ENCODE measurements at places on chromosomes 3 and 15. TPM values are rescaled to one million over a fixed set of nuclear protein-coding genes. Genes with fewer than 3 reads are reported as not detected.

DNA sequence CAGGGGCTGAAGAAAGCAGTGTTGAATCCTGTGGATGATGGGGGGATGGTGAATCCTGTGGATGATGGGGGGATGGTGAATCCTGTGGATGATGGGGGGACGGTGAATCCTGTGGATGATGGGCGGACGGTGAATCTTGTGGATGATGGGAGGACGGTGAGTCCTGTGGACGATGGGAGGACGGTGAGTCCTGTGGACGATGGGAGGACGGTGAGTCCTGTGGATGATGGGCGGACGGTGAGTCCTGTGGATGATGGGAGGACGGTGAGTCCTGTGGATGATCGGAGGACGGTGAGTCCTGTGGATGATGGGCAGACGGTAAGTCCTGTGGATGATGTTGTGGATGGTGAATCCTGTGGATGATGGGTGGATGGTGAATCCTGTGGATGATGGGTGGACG is 170.7 kb downstream of the SV2B start:
- no peak for DNase-seq

GRCh38 chr3:114328345-114328744 is 34.5 kb downstream of the TIGIT start:
- DNase-seq, result no peak

- no peak for DNase-seq
Observed at GRCh38 chr3:65846936-65847335, 191.8 kb downstream of the MAGI1 start.

- peak; percentile 3 for DNase-seq
Observed at GRCh38 chr15:30859091-30859874, 44.4 kb upstream of the FAN1 start.

GRCh38 chr15:80562033-80562432 is 133.1 kb upstream of the ABHD17C start:
- DNase-seq, result no peak

GRCh38 chr3:186318135-186318534 is 43.9 kb downstream of the DGKG start:
- no peak for DNase-seq

GRCh38 chr3:162558016-162558415 is 1061.4 kb downstream of the OTOL1 start:
- DNase-seq, result no peak

GOLGA6L4 gene
- polyA plus RNA-seq, result not detected

DNA sequence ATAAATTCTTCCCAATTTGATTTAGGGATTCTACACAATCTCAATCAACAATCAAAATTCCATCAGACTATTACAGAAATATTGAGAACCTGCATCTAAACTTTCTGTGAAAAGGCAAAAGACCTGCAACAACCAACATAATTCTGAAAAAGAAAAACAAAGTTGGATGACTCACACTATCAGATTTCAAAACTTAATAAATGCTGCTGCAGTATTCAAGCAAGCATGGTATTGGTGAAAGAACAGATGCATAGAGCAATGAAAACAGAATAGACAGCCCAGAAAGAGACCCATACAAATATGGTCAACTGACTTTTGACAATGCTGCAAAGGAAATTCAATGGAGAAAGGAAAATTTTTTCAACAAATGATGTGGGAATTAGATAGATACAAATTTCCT is 477.1 kb upstream of the NR2F2 start:
- DNase-seq, result no peak

DNA sequence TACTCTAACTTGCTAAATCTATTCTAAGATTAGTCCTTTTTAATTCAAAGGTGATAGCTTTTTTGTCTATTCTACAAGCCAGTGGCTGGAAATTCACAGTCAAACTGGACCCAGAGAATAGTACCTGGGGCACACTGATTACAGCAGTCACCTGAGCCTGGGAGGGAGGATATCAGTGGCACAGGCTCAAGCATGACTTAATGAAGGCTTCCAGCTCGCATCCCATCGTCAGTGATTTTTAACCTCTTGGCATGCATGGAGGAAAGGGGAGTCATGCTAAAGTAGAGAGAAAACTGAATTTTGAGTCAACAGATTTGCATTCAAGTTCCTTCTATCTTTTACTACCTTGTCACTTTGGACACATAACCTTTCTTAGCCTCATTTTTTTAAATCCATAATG is 24.8 kb downstream of the GOLIM4 start:
- DNase-seq, result no peak

- no peak for DNase-seq
Observed at GRCh38 chr3:132569153-132569552, 27.9 kb upstream of the ACKR4 start.

DNA sequence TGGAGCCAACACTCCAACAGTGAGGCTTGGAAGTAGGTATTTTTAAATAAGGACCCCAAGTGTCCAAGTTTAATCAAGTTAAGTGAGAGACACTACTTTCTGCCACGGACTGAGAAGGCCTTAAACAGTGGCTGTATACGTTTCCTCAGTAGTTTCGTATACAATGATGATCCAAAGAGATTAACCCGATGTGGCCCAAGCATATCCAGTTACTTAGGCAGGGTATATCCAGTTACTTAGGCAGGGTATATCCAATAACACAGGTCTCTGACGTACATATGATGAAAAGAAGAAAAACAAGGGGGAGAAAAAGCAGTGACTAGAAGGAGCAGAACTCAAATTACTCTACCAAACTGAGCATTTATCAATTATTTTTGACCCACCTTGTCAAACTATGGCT is 591.4 kb downstream of the FOXP1 start:
- no peak for DNase-seq

CRYBG3 gene
- polyA plus RNA-seq, result 1.6 TPM

NR1I2 gene
- not detected for polyA plus RNA-seq

HIGD2B gene
- polyA plus RNA-seq, result not detected

DNA sequence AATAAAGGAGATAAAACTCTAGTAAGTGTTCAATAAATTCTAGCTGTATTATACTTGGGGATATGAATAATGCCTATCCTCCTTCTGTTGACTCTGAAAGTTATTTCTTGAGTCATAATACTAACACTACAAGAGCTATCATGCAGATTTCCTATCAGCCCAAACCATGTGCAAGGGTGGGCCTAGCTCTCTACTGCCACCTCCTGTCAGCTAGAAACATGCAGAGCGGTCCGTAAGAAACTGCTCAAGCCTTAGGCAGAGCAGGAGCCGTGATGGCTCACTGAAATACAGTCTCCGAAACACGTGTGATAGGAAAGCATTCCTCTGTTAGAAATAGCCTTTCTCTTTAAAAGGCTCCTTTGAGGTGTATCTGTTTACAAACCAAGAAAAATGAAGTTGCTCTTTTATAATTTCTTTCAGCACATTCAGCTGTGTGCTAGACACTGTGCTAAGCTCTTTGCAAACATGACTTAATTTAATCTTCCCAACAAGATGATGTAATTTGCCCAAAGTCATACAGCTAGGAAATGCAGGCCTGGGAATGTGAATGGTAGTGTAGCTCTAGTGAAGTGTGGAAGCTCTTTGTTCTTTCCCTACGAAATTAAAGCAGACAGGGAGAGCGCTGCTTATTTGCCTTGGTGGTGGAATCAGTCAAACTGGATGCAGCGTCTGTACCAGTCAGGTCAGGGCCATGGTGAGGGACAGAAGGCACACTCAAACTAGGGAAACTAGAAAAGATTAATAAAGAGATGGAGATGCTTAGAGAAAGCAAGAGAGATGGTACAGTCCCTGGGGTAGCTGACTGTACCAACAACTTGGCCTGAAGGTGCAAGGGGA is 43.1 kb downstream of the MTHFS start:
- peak; percentile 31 for DNase-seq
